Midbrain (tissue), 1 donor: ENCODE measurements at places on chromosomes 3 and 15.
A peak's percentile ranks its signal among the peaks of the same experiment; 100 is the strongest.

DNA sequence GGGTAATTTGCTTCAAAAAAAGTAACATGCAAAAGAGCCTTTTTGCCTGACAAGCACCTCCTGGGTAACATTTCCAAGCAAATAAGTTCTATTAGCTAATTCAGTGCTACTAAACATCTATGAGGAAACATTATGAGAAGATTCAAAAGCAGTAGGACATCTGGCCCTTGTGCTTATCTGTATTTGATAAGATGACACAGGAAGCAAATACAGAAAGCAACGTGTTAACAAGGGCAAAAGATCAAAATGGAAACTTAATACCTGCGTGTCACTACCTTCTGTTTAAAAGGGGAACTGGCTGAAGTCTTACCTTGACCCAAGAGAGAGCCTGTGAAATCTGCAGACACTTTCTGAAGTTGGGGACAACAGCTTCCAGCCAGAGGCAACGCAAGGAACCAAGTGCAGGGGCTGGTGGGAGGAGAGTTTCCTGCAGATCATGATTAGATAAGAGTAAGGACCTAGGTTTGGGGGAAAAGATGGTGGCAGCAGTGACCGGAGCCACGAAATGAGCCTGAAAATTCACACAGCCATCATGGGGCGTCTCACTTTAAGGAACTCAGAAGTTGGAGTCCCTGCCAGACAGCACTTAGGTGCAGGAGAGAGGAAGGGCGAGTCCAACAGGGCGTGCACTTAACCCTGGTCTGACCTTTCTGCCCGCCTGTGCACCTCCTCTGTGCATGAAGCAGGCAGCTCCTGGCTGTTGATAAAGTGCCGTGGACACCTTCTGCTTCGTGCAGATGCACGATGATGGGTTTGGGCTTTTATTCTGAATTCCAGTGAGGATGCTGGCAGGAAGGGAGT lies 153.6 kb upstream of the BHLHE40 start:
- no peak for DNase-seq

GRCh38 chr3:125186261-125186787 lies 26.2 kb downstream of the SLC12A8 start:
- no peak for DNase-seq

DNA sequence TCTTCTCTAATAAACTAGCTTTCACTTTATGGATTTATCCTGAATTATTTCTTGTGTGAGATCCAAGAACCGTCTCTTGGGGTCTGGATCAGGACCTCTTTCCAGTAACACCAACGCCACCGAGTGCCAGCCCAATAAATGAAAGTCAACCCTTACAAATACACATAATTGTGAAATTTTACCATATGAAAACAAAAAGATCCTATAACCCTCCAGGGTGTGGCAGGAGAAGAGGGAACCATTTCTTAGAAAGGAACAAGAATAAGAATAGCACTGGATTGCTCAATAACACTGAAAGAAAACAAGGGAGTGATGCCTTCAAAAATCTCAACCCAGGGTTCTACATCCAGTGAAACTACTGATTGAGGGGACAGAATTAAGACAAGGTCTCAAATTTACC lies 51.6 kb upstream of the ACKR4 start:
- no peak for DNase-seq

DNA sequence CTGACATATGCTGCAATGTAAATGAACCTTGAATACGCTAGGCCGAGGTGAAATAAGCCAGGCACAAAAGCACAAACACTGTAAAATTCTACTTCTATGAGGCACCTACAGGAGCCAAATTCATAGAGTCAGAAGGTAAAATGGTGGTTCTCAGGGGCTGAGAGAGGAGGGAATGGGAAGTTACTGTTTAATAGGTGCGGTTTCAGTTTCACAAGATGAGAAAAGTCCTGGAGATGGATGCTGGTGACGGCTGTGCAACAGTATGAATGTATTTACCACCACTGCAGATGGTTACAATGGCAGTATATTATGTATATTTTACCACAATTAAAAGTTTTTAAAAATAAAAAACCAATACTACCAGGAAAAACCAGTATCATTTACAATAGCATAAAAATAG lies 4.0 kb downstream of the TNK2 start:
- DNase-seq, result no peak

GRCh38 chr3:115814778-115815380 lies 191.6 kb downstream of the GAP43 start:
- peak; percentile 79 for DNase-seq

DNA sequence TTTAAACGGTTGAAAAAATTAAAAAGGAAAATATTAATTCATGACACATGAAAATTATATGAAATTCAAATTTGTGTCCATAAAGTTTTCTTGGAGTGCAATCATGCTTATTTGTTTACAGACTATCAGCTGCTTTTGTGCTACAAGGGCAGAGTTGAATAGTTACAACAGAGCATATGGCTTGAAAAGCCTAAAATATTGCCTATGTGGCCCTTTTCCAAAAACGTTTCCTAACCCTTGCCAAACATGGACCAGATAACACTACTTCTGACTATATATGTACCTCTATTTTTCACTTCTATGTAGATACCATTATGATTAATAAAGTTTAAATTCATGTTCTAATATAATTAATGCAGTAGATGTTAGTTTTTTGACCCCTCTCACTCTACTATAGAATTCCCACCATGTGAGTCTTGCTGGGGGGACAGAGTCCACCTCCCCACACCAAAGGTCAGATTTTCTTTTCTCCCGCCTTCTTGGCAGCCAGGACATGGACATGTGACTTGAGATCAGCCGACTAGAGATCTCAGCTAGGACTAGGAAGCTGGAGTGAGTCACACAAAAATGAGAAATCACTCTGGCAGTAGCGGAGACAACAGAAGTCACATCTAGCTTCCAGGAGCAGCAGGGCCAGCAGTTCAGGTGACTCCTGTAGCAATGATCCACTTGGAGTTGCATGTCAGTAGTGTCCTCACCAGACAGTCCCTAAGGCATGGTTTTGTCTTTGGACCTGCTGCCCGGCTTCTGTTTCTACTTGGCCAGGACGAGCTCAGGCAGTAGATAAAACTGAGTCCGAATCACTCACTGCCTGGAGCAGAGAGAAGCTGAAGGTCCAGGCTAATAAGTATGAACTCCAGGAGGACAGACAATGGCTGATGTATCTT lies 22.4 kb downstream of the CIAO2A start:
- no peak for DNase-seq

- DNase-seq, result no peak
Measured at GRCh38 chr15:66692808-66693596, 9.0 kb upstream of the SMAD6 start.

- DNase-seq, result peak; percentile 45
Measured at GRCh38 chr15:96341513-96342405, 11.3 kb downstream of the NR2F2 start.

DNA sequence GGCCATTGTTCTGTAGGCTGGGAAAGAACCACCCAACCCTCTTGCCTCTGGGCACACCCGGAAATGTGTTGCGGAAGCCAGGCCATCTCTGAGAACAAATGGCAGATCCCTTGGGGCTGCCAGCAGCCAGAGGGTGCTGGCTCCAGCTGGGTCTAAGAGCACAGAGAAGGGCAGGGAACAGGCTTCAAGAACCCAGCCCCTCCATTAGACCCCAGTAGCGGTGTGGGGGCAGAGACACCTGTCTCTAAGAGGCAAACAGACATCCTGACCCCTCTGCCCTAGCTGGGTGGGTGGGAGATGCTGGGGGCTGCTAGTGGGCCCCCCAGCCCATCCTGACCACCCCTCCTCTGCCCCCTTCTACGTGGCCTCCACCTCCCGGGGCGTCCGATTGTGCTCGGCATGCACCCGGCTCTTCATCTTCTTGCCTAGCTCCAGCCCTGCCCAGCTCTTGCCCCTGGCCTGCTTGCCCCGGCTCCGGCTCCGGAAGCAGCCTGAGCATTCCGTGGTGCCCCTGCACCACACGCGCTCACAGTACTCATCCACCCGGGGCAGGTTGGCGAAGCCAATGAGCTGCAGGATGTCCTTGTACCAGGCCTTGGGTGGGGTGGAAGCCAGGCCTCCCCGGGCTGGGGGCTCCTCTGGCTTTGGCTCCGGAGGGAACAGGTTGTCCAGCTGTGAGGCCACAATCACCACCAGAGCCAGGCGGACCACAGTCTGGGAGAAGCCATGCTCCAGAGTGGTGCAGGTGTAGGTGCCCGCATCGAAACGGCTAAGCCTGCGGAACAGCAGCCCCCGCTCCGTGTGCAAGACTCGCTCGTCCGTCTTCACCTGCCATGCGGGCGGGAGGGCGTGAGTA lies 9.4 kb downstream of the SEMA3G start:
- no peak for DNase-seq

- no peak for DNase-seq
Measured at GRCh38 chr3:195077611-195078540, 193.1 kb downstream of the XXYLT1 start.

DNA sequence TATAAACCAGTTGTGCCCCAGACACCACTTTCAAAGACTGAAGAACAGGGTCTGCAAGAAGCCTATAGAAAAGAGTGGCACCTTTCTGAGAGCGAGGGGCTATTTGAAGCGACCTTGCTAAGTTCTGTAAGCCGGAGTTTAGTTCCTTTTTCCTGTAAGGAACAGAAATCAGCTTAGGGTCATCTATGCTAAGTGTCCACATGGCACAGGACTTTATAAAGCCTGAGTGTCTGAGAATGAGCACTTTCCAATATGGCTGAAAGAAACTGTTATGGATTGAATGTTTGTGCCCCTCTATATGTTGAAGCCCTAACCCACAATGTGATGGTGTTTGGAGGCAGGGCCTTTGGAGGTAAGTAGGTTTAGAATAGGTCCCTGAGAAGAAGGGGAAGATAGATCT lies 4.0 kb upstream of the A4GNT start:
- no peak for DNase-seq

GRCh38 chr15:90241343-90242192 lies 7.6 kb downstream of the GDPGP1 start:
- no peak for DNase-seq

- no peak for DNase-seq
Measured at GRCh38 chr15:66963710-66964109, 101.7 kb upstream of the SMAD3 start.

DNA sequence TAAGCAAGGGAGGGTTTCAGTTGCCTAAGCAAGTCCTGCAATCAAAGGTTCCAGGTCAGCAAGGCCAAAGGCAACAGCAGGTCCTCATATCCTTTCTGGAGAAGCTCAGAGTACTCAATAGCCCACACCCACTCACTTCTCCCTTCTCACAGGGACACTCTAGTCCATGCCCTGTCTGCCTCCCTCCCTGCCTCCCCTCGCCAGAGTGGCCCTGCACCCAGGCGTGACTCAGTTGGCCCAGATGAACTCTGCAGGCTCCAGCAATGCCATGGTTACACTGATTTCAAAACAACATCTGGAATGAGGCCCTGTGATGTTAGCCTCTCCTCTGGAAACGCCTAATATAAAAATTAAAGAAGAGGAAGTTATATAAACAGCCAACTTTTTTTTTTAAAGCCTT lies 32.9 kb downstream of the IL16 start:
- DNase-seq, result no peak

- DNase-seq, result no peak
Measured at GRCh38 chr3:52351762-52352368, 35.7 kb downstream of the DNAH1 start.

- DNase-seq, result no peak
Measured at GRCh38 chr3:122563717-122564025, 429 bp downstream of the PARP9 start.
